ENCODE measurements at places on chromosomes 1 and 21.

- DNase-seq: no peak
Measured at GRCh38 chr1:226111883-226112261, 49.4 kb downstream of the H3-3A start.

- no peak for DNase-seq
Measured at GRCh38 chr1:109649491-109649914, 6.4 kb upstream of the GSTM4 start.

GRCh38 chr1:212752252-212752933, 39.2 kb downstream of the NSL1 start:
- DNase-seq: no peak

DNA sequence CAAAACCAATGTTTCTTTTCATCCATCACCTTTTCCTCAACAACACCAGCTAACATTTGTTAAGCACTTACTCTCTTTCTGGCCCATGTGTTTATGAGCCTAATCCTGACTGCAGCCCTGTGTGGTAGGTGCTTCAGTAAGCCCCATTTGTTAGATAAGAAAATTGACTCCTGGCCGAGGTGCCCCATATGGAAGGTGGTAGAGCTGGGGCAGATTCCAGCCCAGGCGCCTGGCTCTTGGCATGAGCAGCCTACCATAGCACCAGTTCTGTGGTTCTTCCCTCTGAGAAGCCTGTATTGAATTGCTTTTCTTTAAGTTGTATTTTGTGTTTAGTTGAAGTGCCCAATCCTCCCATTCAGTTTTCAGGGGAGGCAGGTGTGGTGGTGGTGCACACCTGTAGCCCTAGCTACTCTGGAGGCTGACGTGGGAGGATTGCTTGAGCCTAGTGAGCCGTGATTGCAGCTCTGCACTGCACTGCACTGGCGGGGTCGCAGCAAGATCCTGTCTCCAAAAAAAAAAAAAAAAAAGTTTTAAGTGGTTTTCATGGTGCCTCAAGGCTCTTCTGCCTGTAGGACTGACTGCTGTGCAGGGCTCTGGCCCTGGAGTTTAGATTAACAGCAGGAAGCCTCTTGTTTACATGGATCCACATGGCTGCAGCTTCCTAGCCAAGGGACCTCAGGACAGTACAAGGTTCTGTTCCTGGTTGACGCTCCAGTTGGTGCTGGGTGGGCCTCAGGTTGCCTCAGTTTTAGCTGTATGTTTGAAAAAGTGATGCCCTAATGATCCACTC, 125.9 kb downstream of the MRPS6 start:
- DNase-seq: no peak

DNA sequence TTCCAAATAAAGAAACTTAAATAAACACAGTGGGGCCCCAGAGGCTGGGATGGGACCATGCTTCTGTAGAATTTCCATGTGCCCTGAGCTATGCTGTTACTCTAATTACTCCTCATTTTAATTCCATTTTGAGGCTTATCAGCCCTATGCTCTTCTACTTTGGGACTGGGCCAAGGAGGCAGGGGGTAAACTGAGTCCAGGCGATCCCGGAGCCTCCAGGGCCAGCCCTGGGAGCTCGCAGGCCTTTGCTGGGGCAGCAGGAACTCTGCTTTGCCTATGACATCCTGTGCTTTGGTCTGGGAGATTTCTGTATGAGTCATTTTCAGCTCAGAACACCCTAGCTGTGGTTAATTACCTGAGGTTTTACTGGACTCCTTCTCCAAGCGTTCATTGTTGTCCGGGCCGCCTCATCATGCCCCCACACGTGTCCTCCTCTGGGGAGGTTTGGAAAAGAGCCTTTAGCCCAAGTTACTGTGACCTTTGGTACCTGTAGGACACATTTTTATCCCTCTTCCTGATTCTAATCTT, 95.7 kb downstream of the RHOU start:
- DNase-seq: no peak

DNA sequence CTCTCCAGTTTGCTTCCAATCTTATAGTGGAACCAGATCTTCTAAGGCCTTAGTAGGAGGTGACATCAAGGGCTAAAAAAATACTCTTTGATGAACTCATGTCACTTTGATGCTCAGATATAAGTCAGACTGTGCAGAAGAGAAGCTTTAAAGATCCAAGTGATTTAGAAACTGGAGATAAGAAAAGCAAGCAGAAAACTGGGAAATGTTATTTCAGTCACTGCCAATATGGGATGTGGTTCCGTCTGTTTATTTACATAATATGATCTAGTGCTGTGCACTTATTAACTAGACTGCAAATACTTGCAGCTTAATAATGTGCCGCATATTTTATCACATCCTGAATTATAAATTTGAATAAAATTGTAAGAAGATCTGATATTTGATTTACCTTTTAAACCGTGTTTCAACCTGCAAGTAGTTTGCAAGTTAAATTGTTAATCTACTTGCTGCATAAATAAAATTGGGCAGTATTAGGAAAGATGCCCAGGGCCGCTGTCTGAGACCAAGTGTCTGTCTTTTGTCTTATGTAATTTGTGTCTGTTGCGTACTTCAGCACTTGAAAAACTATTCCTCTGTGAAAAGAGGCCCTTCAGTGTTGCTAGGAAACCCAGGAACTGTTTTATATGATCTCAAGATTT, 29.6 kb downstream of the CXADR start:
- DNase-seq: no peak

Measured in vagina (tissue), 2 donors.